ENCODE measurements at places on chromosomes 11 and 22.

DNA sequence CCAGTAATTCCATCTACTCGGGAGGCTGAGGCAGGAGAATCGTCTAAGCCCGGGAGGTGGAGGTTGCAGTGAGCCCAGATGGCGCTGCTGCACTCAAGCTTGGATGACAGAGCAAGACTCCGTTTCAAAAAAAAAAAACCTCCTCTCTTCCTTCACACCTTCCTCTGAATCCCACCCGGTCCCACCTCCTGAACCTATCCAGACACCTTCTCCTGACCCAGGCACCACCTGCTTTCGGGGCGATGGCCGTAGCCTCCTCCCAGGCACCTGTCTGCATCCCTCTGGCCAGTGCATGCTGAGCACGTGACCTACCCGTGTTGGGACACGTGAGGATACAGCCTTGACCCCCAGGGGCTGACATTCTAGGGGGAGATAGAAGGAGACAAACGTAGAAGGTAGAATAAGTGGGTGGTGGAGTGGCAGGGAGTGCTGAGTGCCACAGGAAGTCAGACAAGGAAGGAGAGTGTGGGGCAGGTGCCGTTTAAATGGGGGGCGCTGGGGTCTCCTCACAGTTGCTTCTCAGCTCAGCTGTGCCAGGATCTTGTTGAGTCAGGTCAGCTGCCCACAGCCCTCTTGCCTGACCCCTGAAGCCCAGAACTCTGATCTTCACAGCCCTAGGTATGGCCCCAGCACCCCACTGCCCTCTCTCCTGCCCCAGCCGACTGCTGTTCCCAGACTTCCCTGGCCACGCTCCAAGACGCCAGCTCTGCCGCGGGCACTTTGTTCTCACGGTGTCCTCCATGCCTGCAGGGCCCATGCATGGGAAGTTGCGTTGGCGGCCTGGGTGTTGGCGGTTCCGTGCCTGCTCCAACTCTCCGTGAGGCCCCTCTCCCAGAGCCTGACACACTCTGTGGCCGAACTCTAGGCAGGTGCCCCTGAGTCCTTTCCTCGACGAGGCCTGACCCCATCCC is 1.2 kb upstream of the MIOX start:
- DNase-seq: peak; percentile 67

DNA sequence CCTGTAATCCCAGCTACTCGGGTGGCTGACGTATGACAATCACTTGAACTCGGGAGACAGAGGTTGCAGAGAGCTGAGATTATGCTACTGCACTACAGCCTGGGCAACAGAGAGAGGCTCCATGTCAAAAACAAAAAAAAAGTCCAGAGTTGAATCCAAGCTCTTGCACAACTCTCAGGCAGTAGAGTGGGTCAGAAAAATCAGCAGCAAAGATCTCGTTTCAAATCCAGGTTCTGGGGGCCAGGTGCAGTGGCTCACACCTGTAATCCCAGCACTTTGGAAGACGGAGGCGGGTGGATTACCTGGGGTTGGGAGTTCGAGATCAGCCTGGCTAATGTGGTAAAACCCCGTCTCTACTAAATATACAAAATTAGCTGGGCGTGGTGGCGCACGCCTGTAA is 24.9 kb downstream of the CLPB start:
- DNase-seq: no peak

GRCh38 chr11:6828103-6828502 is 17.4 kb upstream of the OR10A5 start:
- DNase-seq: no peak

DNA sequence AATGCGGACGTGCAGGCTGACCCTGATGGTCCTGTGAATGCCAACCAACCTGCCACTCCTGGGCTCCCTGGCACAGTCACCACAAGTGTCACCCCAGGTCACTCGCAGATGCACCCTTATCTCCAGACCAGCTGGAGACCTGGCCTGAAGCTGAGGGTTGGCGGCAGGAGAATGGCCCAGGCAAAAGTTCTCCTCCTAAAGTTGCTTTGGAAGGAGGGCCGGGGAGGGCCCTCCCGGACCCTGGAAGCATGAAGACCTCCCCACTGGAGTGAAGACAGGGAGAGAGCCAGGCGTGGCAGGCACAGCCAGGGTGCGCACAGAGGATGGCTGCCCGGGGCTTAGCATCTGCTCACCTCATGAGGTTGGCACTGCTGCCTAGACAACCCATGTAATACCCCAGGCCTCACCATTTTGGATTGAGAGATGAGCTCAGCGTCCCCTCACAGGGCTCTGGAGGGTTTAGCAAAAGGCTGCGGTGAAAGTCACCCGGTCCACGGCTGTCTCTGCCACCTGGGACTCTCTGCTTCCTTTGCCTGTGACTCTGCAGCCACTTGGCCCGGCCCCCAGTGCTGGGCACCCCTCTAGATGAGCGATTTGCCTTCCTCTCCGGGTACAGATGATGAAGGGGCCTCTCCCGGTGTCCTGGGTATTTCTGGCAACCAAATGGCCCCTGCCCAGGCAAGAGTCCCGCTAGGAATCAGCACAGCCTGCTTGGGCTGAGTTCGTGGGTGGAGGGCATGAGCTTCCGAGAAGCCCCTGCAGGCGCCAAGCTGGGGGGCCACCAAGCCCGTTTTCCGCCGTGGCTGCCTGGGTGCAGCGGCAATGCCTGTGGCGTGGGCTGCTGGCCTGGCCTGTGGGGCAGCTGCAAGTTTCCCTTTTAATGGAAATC is 48.3 kb upstream of the SEPTIN5 start:
- no peak for DNase-seq

DNA sequence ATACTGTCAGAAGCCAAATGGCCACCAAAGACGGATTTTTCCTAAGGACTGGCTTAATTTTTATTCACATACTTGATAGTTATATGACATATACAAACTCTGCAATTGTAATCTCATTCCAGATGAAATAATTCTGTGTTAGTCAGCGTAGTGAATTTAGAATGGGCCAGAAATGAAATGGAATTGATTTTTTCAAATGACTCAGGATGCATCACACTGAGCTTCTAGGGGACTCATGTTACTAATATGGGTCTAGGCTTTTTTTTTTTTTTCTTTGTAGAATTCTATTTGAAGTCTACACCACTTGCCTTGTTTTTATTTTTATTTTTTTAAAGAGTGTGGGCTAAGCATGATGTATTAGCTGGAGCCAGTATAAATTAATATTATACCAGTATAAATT is 62.7 kb downstream of the SPECC1L start:
- DNase-seq: no peak

- no peak for DNase-seq
Observed at GRCh38 chr11:46981436-46981835, 44.9 kb downstream of the CSTPP1 start.

- DNase-seq: peak; percentile 86
Observed at GRCh38 chr11:68841718-68842426, at the start of gene CPT1A. Gene CPT1A, minus strand, starts transcription at chr11:68841916. Its CDS starts 26,442 bp downstream, at chr11:68815474.

DNA sequence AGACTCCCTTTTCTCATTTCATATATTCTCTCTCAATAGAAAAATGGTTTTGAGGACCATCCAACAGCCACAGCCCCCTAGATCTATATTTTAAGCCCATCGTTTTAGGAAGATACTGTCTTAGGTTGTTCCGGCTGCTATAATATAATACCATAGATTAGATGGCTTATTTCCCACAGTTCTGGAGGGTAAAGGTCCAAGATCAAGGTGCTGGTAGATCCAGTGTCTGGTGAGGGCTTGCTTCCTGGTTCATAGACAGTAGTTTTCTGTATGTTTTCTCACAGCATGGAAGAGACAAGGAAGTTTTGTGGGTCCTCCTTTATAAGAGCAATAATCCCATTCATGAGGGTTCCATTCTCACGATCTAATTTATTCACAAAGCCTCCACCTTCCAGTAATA is 215.1 kb downstream of the AASDHPPT start:
- DNase-seq: no peak

DNA sequence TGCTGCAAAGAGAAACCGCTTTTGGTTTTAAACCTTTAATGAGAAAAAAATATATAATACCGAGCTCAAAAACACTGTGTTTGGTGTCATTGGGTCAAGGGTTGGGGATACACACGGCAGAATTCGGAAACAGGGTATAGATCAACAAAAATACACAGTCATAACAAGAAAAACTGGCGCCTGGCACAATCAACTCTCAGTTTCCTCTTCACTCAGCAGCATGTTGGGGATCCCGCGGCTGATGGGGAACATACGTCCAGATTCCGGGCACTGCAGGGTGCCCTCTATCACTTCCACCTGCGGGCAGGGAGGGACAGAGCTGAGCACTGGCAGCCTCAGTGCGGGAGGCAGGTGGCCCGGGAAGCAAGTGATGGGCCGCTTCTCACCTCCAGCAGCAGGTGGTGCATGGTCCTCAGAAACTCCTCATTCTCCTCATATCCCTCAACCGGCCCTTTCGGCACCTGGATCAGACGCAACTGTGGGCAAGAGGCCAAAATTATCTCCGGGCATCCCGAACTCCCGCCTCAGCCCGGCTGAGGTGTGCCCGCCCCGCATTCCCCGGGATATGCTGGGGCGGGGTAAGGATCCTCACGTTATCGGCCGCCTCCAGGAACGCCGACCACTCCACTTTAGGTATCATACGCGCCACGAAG is 561 bp downstream of the TRMT112 start:
- no peak for DNase-seq

DNA sequence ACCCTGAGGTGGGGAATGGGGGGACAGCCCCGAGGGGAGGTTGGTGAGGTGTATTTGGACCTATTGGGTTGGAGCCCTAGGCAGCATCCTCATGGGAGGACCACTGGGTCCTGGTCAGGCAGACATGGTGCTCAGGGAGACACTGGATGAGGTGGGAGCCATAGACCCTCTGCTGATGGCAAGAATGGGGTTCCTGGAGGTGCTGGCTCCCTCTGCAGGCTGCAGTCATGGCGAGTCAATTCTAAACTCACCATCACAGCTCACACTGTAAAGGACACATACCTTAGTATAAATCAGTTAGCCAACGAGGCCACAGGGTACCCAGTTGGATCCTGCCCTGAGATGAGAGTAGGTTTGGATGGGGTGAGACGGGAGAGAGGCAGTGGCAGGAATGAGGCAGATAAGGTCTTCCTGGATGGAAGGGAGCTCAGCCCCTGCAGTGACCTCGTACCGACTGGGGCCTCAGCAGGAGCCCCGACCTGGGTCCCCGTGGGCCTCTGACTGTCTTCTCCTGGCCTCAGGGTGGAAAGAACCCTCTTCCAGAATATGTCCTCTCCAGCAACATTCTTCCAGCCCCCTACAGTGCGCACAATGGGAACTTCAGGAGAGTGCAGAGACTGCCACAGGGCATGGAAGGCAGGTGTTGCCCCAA is 1.7 kb upstream of the GAB4 start:
- DNase-seq: no peak

GRCh38 chr11:119472856-119473222 is 49.9 kb upstream of the THY1 start:
- DNase-seq: no peak

GRCh38 chr11:57482782-57483561 is 22.6 kb downstream of the RTN4RL2 start:
- peak; percentile 56 for DNase-seq

DNA sequence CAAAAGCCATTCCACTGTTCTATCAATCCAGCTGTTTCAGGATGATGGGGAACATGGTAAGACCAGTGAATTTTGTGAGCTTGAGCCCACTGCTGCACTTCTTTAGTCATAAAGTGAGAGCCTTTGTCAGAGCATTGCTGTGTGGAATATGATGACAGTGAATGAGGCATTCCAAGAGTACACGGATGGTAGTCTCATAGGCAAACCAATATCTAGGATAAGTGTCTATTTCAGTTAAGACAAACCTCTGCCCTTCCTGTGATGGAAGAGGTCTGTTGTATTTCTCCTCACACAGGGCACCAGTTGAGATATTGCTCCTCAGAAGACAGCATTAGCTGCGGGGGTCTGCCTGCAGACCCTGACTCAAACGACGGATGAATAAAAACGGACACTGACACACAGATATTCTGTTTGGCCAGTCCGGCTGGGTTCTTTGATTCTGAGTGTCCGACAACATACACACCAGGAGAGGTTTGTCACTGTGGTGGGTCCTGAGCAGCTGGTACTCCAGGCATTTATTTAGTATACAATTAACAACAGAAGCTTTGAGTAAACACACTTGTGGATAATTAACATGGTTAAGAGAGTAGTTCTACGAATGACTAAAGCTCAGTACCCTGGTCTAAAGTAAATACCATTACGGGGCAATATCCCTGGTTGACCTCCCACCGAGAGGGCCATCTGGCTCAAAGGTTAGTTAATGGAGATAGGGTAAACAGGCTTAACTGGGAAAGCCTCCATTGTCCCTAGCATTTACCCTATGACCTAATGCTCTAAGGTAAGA is 121.7 kb downstream of the ZNF280B start:
- no peak for DNase-seq

GRCh38 chr11:113603277-113604059 is 102.6 kb downstream of the TMPRSS5 start:
- DNase-seq: no peak

- DNase-seq: peak; percentile 95
Observed at GRCh38 chr11:45843158-45843924, 3.9 kb upstream of the CRY2 start.

GRCh38 chr11:10637731-10638151 is 55.8 kb downstream of the IRAG1 start:
- DNase-seq: no peak

GRCh38 chr22:24191381-24191841 is 10.1 kb downstream of the SUSD2 start:
- no peak for DNase-seq

DNA sequence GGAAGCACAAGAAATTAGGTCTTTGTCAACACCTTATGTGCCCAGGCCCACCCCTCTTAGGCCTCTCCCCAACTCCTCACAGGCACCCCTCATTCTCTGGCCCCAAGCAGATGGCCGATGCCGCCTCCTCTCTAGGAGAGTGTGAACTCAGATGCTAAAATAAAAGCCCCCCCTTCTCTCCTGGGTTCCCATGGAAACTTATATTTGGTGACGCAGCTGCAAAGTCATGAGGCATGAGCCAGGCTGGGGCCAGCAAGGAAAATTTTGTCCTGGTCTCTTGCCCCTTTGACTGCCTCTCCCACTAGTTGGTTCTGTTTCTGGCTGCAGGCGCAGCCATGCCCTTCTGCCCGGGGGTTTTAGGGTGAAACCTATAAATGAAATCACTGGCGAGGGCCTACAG is 11.8 kb downstream of the RCOR2 start:
- DNase-seq: no peak

GRCh38 chr11:125281831-125282595 is 117.5 kb downstream of the PKNOX2 start:
- DNase-seq: no peak

GRCh38 chr11:116646191-116646590 is 126.6 kb downstream of the BUD13 start:
- DNase-seq: no peak

DNA sequence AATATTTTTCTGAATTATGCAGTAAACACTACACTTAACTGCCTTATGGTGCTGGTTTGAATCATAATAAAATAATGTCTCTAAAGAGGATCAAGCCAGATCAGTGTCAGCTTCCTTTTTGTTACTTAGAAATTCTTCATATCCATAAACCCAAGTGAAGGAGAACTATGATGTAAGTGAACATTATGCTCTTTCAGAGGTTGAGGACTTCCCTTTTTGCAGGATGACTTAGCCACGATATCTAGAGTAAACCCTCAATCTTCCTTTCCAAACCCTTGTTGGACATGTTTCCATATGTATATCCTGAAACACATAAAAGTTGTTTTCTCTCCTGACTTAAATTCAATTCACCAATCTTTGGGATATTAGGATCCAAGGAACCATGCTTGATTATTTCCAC is 19.1 kb downstream of the OR8D1 start:
- no peak for DNase-seq

GRCh38 chr11:65488273-65489034 is 10.4 kb upstream of the MALAT1 start:
- DNase-seq: no peak
